ENCODE measurements at places on chromosomes 4 and X. TPM values are rescaled to one million over a fixed set of nuclear protein-coding genes. Genes with fewer than 3 reads are reported as not detected.

DNA sequence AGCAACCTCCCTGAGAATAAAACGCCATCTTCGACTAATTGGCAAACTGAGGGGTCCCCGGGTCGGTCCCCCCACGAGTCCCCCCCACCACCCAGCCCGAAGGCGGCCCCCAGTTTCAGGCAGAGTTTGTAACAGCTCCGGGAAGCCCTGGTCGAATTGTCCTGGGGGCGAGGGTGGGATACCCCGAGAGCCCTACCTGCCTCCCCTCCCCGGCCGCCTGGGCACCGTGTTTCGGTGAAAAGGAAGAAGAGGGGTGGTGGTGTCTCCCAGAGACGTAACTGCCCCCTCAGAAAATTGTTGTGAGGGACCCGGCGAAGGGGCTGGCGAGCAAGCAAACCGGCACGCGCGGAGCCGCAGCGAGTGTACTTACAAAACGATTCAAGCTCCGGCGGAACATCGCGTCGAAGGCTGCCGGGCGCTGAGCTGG, 1.2 kb downstream of the ATP11C start:
- no peak for DNase-seq

DNA sequence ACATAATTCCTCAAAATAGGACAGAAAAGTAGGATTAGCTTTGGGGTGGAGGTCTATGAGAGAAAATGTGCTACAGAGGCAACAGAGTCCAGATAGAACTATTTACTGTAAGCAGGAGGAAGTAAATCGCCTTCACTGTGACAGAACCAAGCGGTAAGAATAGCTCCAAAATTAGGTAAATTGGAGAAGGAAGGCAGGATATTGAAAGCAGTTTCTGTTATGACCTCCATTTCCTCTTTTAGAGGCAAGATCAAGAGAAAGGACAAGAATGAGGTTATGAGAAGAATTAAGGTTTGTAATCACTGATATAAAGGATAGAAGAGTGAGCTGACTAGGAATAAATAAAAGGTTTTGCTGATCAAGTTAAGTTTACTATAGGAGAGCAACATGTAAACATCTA, 44.1 kb upstream of the NEUROG2 start:
- no peak for DNase-seq

DNA sequence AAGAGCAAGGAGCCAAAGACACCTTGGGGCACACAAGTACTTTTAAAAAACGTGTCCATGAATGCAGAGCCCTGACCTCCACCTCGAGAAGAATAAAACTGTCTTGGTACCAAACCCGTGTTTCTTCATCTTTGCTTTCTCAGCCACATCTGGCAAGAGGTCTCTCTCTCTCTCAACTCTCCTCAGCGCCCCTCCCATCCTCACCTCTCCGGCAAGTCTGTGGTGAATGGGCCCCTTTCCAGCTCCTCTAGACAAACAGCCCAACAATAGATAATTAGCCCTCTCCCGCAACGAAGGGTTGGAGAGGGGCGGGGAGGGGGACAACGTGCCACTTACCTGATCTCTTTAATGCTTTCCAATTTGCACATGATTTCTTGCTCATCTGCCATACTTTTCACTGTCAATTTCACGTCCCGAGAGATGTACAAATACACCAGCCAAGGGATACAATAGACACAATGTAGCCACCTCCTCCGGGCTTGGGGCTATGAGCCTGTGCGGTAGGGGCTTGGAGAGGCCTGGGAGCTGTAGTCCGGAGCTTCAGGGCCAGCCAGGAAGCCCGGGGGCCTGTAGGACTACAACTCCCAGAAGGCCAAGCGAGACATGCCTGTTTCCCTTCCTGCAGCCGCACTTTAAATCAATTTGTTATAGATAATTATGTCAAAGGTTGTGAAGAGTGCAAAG, at the start of gene ZC4H2:
TSS of gene ZC4H2 (minus strand) at position 462 of the 684 bp plus-strand sequence. CDS start at position 389, 73 bp downstream.
- peak; percentile 54 for DNase-seq

DNA sequence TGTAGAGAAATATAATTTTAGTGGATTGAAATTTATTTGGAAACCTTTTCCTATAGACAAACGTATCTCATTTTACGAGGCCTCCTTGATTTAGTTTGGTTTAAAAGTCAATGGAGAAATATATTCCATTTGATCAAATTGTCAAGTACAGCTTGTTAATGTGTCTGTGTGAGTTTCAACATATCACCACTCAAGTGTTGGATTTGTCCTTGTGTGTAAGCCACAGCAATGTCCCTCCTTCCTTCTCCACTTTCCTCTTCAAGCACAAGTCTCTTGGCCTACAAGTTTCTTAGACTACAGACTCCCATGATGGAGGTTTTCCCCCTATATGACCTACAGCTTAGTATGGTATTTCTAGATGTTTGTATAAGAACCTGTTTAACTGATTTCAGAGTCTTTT, 104.7 kb downstream of the SYNPO2 start:
- DNase-seq, result no peak

GRCh38 chr4:174930895-174931294, 12.7 kb downstream of the ADAM29 start:
- DNase-seq, result no peak

INPP4B gene
- total RNA-seq, result 14.3 TPM

RRH gene
- 0.42 TPM for total RNA-seq

SHROOM2 gene
- total RNA-seq, result 5.3 TPM

VEGFD gene
- 0.37 TPM for total RNA-seq

Measured in HCT116 (cell line).